LoVo (cell line): ENCODE measurements at places on chromosomes 7 and 10.
A peak's percentile ranks its signal among the peaks of the same experiment; 100 is the strongest.

DNA sequence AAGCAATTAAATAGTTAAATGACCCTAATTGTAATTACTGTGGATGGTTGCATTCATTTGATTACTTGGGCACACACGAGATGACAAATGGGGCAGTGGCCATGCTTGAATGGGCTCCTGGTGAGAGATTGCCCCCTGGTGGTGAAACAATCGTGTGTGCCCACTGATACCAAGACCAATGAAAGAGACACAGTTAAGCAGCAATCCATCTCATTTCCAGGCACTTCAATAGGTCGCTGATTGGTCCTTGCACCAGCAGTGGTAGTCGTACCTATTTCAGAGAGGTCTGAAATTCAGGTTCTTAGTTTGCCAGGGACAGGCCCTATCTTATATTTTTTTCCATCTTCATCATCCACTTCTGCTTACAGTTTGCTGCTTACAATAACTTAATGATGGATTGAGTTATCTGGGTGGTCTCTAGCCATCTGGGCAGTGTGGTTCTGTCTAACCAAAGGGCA, 8.3 kb downstream of the PCBD1 start:
- peak; percentile 79 for DNase-seq

- no peak for DNase-seq
Measured at GRCh38 chr7:6520163-6520981, 30.9 kb downstream of the GRID2IP start.

DNA sequence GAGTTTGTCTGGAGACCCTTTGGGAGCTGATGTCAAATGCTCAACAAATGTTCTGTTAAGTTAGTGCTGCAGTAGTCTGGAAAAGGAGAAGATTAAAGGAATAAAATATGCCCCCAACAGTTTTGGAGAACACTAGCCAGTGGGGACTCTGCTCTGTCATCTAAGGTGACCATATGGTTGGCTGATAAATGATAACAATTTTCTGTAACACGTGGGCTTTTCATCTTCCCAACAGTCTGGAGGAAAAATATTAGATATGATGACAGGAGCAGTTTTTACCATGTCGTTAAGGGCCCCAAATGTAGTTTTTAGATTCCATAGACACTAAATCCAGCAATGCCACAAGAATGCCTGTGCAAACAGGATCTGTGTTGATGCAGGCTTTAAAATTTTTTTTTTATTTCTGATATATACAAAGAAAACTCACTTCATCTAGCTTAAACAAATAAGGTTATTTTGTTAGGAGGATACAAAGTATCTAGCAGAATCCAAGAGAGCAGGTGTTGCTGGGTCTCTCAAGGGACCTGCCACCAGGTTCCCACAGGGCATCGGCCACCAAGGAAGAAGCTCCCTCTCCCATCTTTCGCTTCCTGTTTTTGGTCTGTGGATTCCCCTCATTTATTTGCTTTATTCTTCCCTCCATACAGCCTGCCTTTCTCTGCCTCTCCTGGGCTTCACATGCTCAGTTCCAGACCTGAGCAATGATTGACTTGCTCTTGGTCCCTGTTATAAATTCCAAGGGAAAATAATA, 6.2 kb upstream of the CFAP58 start:
- no peak for DNase-seq

DNA sequence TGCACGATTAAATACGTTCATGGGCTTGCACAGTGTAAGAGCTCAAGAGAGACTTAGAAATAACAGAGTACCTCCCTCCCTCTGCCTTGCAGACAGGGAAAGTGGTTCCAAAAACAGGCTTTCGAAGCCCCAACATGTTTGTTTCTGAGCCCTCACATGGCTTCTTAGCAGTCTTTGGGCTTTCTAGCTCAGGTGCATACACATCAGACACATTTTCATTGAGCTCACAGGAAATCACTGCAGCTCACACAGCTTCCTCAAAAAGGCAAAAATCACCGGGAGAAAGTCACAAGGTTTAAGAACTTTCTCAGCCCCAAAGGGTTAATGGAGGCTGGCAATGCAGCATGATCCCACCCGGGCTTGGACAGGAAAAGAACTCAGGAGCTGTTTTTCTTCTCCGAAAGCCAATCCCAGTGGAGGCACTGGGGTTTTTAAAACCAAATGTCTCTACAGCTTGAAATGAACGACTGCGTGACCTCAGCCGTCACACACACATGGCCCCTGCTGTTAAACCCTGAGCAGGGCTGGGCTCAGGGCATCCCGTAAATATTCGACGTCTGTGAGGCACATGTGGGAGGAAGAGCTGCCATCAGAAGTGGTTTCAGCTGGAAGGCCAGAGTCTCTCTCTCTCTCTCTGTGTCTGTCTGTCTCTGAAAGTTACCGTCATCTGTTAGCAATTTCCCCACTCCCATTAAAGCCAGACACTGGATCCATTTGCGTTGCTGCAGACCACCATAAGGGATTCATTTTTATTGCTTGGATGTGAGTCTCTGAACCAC, 69.7 kb downstream of the CALML3 start:
- DNase-seq: no peak

GRCh38 chr10:67697724-67698131, 1.7 kb upstream of the CTNNA3 start:
- peak; percentile 49 for DNase-seq

DNA sequence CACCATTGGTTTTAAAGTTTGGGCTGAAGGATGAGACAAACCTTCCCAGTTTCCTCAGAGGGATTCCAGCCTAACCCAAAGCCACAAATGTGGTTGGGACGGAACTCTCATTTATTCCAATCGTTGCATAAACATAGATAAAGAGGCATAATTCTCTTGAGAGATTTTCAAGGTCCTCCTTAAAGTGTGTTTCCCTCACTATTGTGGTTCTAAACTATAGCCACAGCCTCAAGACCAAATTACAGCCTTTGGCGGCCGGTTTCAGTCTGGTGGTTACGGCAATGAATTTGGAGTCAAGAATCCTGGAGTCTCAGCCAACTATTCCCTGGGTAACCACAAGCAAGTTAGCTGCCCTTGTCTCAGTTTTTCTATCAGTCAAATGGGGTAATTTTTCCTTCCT, 42.6 kb downstream of the SEM1 start:
- DNase-seq: no peak

DNA sequence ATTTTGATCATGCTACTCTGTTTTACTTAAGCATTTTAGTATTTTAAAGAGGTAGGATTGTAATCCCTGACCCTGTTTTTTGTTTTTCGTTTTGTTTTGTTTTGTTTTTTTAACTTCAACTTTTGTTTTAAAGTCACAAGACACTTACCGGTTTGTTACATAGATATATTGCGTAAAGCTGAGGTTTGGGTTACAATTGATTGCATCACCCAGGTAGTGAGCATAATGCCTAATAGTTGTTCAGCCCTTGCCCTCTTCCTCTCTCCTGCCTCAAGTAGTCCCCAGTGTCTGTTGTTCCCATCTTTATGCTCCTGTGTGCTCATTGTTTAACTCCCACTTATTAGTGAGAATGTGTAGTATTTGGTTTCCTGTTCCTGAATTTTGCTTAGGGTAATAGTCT, 93.1 kb upstream of the TEX47 start:
- DNase-seq: peak; percentile 32
